ENCODE measurements at places on chromosomes 12 and 14. TPM values are rescaled to one million over a fixed set of nuclear protein-coding genes. Genes with fewer than 3 reads are reported as not detected.
A peak's percentile ranks its signal among the peaks of the same experiment; 100 is the strongest.

KRT73 gene
- total RNA-seq, result not detected

PA2G4 gene
- 451 TPM for total RNA-seq

DNA sequence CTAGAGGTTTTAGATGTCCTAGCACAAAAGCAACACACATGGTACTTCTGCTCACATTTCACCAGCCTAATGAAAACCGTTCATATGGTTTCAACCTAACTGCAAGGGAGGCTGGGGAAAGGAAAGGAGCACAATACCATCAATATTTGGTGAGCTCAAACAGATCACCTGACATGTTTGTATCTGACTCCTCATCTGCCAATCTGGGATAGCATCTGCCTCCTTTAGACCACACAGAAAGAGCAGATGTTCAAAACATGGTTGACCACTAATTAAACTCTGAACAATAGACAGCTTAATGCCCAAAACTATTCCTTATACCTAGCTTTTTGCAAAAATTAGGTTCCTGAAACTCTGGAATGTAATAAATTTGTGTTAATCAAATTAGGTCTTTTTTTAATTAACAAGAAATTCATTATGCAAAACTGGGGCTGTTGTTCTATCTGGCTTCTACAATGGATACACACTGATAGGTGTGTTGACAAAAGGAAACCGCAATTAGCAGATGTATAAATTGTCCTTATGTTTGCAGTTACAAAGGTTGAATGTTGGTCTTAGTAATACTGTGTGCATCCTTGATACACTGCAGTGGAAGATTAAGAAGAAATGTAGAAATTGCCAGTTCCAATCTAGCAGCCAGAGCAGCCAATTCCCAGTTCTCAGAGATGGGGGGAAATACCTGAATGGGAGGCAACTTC, 89.3 kb downstream of the DUSP6 start:
- DNase-seq, result no peak

GRCh38 chr12:113359133-113359938, 949 bp downstream of the PLBD2 start:
- DNase-seq, result peak; percentile 91

GRCh38 chr14:100679707-100680438, 46.8 kb upstream of the DLK1 start:
- DNase-seq, result no peak

- no peak for DNase-seq
Observed at GRCh38 chr14:84670796-84671195, 859.1 kb upstream of the FLRT2 start.

DNA sequence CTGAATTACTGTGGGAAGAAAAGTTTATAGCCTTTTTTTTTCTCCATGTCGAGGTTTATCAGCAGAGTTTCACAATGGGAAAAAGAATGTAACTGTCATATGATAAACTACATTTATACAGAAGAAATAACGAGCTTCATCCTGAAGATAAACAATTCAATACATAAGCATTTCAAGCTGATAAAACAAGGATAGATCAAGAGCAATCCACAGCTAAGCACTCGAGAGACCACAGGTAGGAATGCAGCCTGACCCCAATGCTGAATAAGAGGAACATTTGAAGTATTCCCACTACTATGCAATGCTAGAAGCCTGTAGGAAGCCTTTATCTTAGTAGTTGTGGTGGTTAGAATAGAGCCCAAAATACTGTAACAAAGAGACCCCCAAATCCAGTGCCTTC, 32.6 kb upstream of the DAAM1 start:
- DNase-seq, result no peak

FGF23 gene
- total RNA-seq, result not detected

DNA sequence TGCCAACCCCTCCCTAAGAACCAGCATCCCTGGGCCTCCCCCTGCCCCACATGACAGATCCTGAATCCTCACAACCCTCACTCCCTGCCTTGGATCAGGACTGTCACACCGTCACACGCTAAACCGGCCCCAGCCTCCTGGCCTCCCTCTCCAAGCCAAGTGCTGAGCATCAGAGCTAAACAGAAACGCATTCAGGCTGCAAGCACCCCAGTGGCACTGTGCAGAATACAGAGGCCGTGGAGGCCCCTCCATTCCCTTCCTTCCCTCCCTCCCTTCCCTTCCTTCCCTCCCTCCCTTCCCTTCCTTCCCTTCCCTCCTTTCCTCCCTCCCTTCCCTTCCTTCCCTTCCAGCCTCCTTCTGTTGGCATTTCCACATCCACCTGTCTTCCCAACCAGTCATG, 12.6 kb downstream of the POLE start:
- DNase-seq, result no peak

DNA sequence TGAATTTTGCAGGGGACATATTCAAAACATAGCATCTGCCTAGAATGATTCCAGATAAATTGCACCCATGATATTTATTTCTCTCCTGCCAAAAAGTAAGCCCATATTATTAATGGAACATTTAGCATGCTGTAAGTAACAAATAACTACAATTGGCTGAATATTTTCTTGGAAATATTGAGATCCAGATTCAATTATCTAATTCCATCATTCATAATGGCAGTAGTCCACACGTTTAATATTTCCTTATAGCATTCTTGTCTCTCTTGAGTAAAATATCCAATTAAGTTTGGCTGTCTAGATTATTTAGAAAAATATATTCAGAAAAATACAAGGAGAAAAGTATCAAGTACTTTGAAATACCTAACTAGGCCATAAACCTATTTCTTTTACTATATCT, 157.5 kb downstream of the FLRT2 start:
- DNase-seq, result no peak

GRCh38 chr14:101480747-101481530, 80.4 kb upstream of the DIO3 start:
- no peak for DNase-seq
